Left cardiac atrium (tissue), 4 donors: ENCODE measurements at places on chromosomes 3 and 15. TPM values are rescaled to one million over a fixed set of nuclear protein-coding genes. Genes with fewer than 3 reads are reported as not detected.
A peak's percentile ranks its signal among the peaks of the same experiment; 100 is the strongest.

- DNase-seq: peak; percentile 28
These were observed 120.0 kb downstream of the ATG7 start for GRCh38 chr3:11392014-11392859.

Gene OSBPL10
- total RNA-seq: 5.7 TPM

Gene SLC9C1
- 1.4 TPM for total RNA-seq

DNA sequence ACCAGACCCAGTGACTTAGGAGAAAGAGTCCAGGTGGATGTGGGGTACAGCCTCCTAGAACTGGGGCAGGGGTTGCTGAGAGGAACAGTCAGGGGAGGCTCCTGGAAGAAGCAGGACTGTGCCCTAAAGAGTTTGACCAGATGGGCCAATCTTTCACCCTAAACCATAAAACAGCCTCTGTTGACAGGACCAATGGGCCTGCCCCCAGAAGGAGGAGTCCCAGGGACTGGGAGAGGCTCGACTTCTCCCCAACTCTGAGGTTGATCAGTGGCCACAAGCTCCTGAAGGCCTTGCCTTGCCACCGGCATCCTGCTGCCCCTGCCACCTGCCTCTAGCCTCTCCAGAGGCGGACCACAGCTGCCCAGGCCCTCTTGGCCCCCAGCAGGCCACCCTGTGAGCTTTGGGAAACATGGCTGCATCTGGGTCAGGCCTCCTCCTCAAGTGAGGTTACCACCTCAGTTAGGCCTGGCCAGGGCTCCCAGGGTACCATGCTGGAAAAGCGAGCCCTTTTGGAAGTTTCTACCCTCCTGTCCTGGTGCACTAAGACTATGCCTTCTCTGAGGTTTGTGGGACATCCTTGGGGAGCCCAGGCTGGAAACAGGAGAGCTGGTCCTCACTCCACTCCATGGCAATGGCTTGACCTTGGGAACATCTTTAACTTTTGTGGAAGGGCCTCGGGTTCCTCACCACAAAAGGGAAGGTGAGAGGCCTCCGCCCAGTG lies 2.8 kb downstream of the VIPR1 start:
- DNase-seq: no peak

Gene DTX3L
- 13.6 TPM for total RNA-seq

Gene SNURF
- total RNA-seq: 30.0 TPM

- DNase-seq: no peak
These were observed 69.5 kb upstream of the SNTN start for GRCh38 chr3:63582943-63583500.

DNA sequence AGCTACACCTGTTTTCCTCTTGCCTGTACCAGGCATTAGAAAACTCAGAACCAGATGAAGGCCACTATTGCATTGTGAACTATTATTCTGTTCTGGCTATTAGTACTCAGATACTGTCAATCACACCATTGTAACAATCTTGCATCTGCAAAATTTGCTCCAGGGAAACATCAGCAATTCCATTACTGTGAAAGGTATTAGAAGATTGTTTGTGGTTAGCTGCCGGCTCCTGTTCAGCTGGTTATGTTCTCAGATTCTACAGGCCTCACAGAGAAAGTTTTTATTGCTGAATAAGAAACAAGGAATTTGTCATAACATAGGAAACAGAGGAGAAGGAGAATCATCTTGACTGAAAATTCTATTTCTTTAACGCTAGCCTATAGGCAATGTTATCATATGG lies 179.9 kb downstream of the PLOD2 start:
- no peak for DNase-seq

DNA sequence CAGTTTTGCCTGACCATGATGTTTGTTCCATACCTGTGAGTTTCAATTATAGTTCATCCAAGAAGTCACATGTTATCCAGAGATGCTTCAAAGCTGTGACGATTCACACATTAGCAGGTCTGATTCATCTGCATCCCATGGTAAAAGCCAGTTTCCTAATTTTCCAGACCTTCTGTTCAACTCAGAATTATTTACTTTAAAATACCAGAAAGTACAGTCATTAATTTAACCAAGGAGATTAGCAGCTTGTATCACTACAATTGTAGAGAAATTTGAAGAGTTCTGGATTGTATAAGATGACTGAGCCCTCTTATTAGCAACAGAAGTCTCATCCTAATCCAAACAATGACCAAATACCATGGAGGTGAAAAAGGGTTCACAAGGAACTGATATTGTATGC lies 76.1 kb upstream of the THBS1 start:
- DNase-seq: no peak

DNA sequence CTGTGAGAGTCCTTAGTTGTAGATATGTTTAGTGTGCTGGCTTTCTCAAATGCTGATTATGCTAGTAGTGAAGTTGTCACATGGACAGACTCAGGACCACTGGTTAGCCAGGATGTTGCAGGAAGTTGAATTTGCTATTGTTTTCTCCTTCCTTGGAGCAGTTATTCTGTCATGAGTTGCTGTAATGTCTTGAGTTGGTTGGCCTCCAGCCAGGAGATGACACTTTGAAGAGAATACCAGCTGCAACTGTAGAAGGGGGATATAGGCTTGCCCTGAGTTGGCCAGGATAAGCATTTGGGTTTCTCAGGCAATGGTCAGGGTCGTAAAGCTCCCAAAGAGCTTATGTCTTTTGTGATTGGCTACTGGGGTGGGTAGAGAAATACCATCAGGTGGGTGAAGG lies 206.7 kb downstream of the ZNF621 start:
- no peak for DNase-seq

Gene HEMK1
- 11.8 TPM for total RNA-seq

Gene RNU5B-1
- total RNA-seq: 39.9 TPM

- no peak for DNase-seq
These were observed 98.7 kb downstream of the TBC1D5 start for GRCh38 chr3:17643691-17644090.

Gene GP5
- total RNA-seq: 0.21 TPM

Gene PTX3
- total RNA-seq: 1.3 TPM

Gene NR2F2
- 43.5 TPM for total RNA-seq

DNA sequence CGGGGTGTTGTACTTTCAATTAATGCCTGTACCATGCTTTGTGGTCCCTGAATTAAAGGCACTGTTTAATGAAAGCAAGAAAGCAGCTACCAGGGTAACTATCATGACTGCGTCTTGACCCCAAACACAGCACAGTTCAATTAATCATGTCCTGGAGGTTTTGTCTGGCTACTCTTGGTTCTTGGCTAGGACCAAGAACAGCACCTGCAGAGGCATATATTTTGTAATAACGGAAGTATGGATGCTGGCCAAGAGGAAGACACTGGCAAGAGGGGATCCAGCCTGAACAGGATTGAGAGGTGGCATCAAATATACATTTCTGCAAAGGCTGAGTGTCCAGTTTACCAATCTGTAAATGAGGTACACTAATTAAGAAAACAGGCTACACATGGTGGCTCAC lies 119.9 kb downstream of the FOXP1 start:
- no peak for DNase-seq

DNA sequence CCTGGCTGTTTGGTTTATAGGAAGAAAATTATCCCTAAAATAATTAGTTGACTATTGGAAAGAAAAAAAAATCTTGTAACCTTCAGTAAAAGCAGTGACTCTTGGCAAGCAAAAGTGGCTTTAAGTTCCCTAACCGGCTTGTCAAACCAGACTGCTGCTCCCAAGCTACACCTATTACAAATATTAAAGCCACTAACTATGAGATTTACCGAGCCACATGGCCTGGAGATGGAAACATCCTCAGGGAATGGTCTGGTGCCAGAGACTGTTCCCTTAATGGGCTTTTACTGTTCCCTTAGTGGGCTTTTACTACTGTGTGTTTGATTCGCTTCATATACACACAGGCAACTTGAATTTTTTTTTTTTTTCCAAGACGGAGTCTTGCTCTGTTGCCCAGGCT lies 35.9 kb upstream of the ZNF774 start:
- no peak for DNase-seq

Gene PTPN9
- 13.4 TPM for total RNA-seq

GRCh38 chr3:197926418-197926817 lies 23.6 kb upstream of the RPL35A start:
- no peak for DNase-seq

GRCh38 chr15:67290319-67290718 lies 35.7 kb downstream of the IQCH start:
- DNase-seq: no peak

DNA sequence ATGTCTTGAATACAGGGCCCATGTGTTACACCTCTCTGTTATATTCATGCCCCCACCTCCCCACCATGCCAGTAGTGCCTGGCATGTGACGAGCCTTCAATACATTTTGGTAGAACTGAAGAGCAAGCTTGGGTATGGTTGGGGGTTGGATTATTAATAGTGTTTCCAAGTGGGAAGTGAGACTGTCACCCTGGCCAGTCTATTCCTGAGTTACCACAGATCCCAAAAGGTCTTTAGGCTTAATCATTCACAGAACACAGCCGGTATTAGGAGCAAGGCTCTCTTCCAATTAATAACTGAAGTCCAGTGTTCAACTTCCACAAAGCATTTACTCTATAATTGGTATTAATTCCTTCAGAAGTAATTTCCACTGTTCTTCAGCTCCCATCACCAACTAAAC lies 231.9 kb upstream of the LRTM1 start:
- DNase-seq: no peak

Gene FBXO40
- total RNA-seq: 146 TPM

- DNase-seq: no peak
These were observed 21.4 kb downstream of the EIF4E3 start for GRCh38 chr3:71703797-71704196.

DNA sequence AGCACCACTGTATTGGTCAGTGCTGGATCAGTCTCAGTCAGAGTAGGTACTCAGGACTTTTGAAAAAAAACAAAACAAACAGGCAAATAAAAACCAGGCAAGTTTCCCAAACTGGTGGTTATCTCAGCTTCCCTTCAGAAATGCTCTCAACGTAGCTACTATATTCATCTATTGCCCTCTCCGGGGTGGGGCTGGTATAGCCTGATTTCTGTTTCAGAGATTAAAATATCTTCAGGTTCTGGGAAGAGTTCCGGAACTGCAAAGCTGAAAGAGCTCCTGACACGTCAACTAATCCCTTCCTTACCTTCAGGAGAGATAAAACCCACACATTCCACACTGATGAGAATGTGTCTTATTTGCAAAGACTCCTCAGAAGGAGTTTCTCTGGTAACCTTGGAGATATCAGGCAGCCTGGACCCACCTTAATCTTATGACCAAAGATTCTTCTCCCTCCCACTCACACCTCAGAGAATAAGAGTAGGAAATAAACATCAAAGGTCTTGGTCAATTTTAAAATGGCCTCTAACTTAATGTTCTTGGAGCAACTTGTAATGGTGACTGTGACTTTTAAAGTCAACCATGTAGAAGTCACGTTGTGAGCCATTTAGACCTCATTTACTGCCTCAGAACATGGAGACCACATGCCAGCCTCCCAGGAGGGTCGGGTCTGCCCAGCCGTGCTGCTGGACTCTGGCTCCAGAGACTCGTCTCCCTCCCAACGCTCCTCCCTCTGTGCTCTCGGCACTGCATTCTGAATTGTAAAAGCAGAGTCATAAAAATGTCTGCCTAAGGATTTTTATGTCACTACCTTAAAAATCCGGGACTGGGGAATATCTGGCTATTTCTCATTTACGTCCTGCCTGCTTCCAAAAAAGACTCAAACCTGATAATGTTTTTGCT lies 53.8 kb downstream of the CDCP1 start:
- DNase-seq: no peak

Gene CSPG4
- 16.8 TPM for total RNA-seq

- DNase-seq: no peak
These were observed 116.9 kb downstream of the EPHA6 start for GRCh38 chr3:96931119-96931862.

DNA sequence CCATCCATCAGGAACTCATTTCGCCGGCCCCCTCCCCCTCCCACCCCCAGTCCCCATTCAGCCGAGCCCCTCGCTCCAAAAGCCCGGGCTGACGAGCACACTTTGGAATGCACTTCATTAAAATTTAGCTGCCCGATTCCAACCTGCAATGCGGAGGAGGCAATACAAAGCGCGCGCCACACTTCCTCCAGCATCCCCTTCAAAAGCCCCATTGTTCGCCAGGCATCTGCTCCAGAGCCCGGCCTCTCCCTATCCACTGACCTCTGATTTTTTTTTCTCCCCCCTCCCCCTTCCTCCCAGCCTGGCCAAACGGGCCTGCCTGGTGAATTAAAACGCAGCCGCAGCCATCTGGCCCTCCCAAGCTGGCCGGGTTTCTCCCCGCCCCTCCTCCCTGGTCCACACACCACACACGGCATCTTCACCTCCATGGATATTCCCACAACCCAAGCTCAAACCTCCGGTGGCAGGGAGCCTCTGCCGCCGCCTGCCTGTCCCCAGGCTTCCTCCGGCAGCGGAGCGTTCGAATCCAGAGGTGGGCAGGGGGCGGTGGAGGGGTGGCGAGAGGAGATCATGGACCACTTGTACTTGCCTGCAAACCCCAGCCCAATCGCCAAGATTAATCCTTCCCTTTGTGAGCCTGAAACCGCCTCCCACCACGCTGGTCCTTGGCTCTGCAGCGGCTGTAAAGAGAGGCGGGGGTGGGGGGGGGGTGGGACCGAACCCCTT lies 441.3 kb downstream of the MAGI1 start:
- DNase-seq: peak; percentile 31

DNA sequence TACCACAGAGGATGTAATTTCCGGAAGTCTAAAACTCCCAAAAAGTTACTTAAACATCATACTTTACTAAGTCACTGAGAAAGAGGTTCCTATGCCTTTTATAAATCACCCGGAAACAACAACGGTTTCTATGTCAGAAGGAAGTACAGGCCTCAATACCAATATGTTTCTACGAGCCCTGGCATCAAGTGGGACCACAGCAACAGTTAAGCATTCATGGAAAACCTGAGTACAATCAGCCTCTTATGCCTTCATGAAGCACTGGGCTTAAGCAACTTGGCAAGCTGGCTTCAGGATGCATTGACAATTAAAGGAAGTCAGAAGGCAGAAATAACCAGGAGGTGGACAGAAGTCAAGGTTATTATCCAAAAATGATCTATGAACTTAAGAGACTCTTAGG lies 19.1 kb upstream of the B3GNT5 start:
- DNase-seq: no peak

DNA sequence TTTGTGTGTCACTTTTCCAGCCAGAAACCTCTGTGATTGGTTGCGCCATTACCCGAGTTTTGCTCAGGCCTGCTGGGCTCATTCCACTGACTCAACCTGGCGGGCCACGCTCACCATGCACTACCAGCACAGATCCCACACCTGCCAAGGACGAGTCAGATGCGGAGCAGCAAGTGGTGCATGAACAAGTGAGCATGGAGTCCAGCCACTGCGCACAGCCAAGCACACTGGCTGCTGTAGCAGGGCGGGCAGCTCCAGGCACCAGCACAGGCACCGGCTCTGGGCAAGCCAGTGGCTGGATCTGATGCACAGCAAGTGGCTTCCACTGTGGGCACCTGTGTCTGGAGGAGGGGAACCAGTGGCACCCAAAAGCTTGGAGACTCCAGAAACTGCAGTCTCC lies 110.4 kb downstream of the CBLB start:
- no peak for DNase-seq

- no peak for DNase-seq
These were observed 136.3 kb downstream of the SLCO3A1 start for GRCh38 chr15:91989821-91990220.

DNA sequence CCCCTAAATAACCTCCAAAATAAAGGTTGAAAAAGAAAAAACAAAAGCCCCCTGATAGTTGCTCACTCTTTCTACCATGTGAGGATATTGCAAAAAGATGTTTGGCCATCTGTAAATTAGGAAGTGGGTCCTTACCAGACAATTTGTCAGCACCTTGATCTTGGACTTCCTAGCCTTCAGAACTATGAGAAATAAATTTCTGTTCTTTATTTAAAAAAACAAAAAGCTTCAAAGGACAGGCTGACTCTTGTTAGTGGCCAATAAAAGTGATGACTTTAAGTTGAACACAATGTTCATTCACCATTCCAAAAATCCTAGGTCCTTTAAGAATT lies 103.5 kb downstream of the CBLB start:
- no peak for DNase-seq

- DNase-seq: no peak
These were observed 156.6 kb downstream of the MEIS2 start for GRCh38 chr15:36943508-36944361.
